HCT116 (cell line): ENCODE measurements at places on chromosomes 4 and X. TPM values are rescaled to one million over a fixed set of nuclear protein-coding genes. Genes with fewer than 3 reads are reported as not detected.

Gene OTUD6A
- not detected for total RNA-seq

Gene MYOZ2
- total RNA-seq, result not detected

Gene TMSB15A
- 17.0 TPM for total RNA-seq

Gene PRRG3
- total RNA-seq, result not detected

Gene ASB12
- not detected for total RNA-seq

Gene MTM1
- total RNA-seq, result 6.5 TPM

Gene RAI2
- total RNA-seq, result not detected

Gene SSX4
- not detected for total RNA-seq

Gene PDZD4
- total RNA-seq, result 0.30 TPM

Gene WDR19
- 18.8 TPM for total RNA-seq

Gene SERTM2
- total RNA-seq, result not detected

Gene CASP3
- total RNA-seq, result 11.4 TPM

Gene EDNRA
- total RNA-seq, result 2.0 TPM

Gene TSPAN7
- total RNA-seq, result 2.9 TPM

Gene VCX3A
- not detected for total RNA-seq

Gene NUP54
- total RNA-seq, result 53.9 TPM

Gene GLOD5
- not detected for total RNA-seq

Gene CCKAR
- total RNA-seq, result not detected

Gene SLC35A2
- 35.0 TPM for total RNA-seq

Gene CDKL2
- 1.2 TPM for total RNA-seq

Gene RHOXF2
- total RNA-seq, result 0.12 TPM

Gene SLC7A11
- total RNA-seq, result 45.8 TPM

Gene MAGIX
- 2.6 TPM for total RNA-seq

Gene EVC2
- total RNA-seq, result not detected

Gene DCLK2
- total RNA-seq, result 2.7 TPM
